Stimulated activated CD8-positive, alpha-beta memory T cell treated with anti-CD3 and anti-CD28 coated beads, Interleukin-4, amount 100 ng/mL, for 1 hour (primary cell): ENCODE measurements at places on chromosomes 5 and 9.

DNA sequence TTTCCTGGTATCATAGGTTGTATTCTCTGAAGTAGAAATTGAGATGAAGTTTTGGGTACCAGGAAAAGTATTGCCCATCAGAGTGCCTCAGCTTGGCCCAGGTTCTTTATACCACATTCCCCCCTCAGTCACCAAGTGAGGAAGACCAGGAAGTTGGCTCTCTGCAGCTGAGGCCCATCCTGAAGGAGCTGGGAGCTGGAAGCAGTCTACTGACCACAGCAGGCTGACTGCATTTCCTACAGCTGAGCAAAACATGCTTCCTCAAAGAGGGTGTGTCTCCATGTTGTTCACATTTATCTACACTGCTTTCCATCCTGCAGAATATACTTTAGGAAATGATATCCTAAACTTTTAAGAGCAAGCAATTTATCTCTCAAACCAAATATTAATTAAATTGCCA, 654.6 kb downstream of the ELAVL2 start:
- DNase-seq: no peak

- no peak for DNase-seq
These were observed 169.2 kb upstream of the RGMB start for GRCh38 chr5:98604301-98604700.

DNA sequence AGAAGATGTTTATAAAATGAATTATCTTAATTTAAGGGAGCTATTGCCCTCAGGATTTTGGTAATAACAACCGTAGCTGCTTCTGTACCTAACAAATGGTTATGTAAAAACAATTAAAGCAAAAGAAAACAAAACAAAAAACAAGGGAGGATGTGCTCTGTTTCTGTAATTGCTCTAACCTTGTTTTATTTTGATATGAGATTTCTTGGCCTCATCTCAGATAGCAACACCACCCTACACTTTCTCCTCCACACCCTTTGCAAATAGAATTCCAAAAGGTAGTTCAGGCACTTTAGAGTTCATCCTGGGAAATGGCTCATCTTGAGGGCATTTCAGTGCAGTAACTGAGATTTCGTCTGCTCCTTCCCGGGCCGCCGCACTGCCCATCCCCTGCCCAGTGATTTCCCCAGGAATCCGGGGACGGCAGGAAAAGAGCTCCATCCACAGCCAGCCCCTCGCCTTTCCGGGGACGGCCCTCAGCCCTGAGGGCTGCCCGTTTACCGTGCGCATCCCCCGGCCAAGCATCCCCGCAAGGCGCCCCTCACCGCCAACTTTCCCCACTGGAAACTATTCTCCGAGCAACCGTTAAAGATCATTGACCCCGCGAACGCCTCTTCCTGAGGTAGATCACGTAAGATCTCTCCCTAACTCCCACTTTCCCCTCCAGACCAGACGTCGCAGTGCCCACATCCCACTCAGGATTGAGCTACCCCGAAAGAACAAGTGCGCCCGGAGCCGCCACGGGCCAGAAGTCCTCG, 1.2 kb downstream of the FNBP1 start:
- no peak for DNase-seq

- no peak for DNase-seq
These were observed 14.5 kb upstream of the TGFBI start for GRCh38 chr5:136014049-136015002.

- DNase-seq: no peak
These were observed 113.3 kb upstream of the CAST start for GRCh38 chr5:96548905-96549304.

- no peak for DNase-seq
These were observed 17.8 kb downstream of the NOTCH1 start for GRCh38 chr9:136527721-136528710.

- DNase-seq: no peak
These were observed 133.6 kb downstream of the ATG10 start for GRCh38 chr5:82105457-82105856.

GRCh38 chr9:129550199-129550839, 70.6 kb downstream of the C9orf50 start:
- DNase-seq: no peak

- DNase-seq: no peak
These were observed 80.5 kb downstream of the STK10 start for GRCh38 chr5:172107571-172107970.

GRCh38 chr5:149434162-149435014, 55.3 kb upstream of the IL17B start:
- no peak for DNase-seq

DNA sequence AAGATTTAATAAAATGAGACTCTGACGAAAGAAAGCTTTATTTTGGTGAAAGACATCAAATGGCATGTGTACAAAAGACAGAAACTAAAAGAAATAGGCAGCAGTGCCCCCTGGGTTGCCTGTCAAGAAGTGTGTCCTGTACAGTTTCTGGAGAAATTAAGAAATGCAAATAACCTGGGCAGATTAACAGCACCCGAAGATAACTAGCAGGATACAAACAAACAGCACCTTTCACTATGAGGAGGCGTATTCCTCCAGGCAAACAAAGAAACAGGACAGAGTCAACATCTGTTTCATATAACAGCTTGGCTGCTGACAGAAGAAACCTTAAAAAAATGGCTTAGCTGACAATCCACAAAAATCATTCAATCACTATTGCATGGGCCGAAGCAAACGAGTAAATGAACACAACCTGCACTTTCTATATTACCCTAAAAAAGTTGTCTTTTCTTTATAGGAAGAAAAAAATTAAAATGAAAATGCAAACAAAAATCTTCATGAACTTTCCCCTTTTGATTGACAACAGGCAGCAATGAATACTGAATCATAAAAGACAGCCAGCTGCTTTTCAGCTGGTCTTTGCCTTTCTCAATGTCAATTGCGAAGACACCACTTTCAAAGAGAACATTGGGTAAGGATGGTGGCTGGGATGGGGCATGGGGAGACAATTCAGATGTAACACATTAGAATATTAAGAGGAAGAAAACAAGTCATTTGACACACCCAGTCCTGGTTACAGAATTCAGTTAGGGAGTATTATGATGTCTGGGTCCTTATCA, 162.1 kb downstream of the ARL15 start:
- DNase-seq: no peak

GRCh38 chr9:132238026-132238972, 76.4 kb downstream of the NTNG2 start:
- DNase-seq: no peak

GRCh38 chr5:41842777-41843176, 27.4 kb downstream of the OXCT1 start:
- DNase-seq: no peak

DNA sequence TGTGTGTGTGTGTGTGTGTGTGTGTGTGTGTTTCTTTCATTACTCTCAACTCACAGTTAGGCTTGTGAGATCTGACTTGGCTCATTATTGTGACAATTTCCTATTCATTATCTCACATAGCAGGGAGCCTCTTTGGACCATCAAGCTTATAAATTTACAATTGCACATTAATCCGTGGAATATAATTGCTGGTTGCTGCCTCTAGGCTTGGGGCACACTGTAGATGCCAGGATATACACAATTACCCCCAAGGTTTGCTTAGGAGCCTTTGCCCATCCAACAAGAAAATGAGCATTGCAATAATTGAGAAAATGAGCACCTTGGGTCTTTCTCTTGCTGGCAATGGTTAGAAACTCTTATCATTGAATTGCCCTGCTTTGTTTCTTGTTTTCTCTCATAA, 161.6 kb upstream of the DMRTA1 start:
- no peak for DNase-seq

- no peak for DNase-seq
These were observed 26.5 kb downstream of the CDKN2A start for GRCh38 chr9:21967702-21968101.

- DNase-seq: no peak
These were observed 234.4 kb upstream of the MPDZ start for GRCh38 chr9:13513716-13514444.
